Type B pancreatic cell (in vitro differentiated cells): ENCODE measurements at places on chromosomes 13 and 19. TPM values are rescaled to one million over a fixed set of nuclear protein-coding genes. Genes with fewer than 3 reads are reported as not detected.

DNA sequence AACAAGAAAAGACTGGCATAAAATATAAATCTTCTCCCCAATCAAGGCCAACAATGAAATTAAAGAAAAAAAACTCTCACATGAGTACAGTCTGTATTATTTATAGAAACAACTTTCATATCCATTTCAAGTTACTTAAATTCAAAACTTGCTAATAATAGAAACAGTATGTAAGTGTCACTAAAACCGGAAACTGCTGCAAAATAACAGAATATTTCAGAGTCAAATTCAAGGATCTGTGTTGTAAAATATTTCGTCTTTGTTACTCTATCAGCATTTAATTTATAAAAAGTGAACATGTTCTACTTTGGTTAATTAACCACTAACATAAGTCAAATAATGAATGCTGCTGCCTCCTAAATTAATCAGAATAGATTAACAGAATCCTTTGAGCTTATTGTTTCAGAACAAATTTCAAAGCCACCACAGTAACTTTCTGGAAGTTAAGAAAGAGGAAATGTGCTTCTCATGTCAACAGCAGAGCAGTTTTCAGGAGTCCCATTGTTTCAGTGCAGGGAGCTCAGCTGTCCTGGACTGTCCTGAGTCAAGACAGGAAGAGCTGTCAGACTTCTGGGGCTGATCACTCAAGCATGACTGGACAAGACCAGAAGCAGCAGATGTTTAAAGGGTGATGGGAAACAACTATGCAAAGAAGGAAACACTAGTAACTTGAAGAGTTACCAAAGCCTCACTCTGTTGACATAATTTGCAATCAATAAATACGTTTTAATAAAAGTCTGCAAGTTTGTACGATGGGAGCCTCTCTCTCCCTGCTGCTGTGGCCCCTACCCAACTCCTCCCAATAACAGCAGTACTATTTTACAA, 76.9 kb downstream of the FOXO1 start:
- H3K4me3 ChIP-seq = no peak overlapping the region
- peak overlapping the region; percentile 26 for H3K27ac ChIP-seq
- DNase-seq = no peak
- peaks cover 57% of the 10 kb centered on the region for H3K4me1 ChIP-seq
- peaks cover 3% of the 10 kb centered on the region for H3K36me3 ChIP-seq
- H3K27me3 ChIP-seq = no peaks in the 10 kb centered on the region

GRCh38 chr13:89454681-89455080, 1783.5 kb downstream of the SLITRK5 start:
- no peak for DNase-seq
- no peaks in the 10 kb centered on the region for H3K36me3 ChIP-seq
- peaks cover 5% of the 10 kb centered on the region for H3K4me1 ChIP-seq
- no peak overlapping the region for H3K27ac ChIP-seq
- no peak overlapping the region for H3K4me3 ChIP-seq

DNA sequence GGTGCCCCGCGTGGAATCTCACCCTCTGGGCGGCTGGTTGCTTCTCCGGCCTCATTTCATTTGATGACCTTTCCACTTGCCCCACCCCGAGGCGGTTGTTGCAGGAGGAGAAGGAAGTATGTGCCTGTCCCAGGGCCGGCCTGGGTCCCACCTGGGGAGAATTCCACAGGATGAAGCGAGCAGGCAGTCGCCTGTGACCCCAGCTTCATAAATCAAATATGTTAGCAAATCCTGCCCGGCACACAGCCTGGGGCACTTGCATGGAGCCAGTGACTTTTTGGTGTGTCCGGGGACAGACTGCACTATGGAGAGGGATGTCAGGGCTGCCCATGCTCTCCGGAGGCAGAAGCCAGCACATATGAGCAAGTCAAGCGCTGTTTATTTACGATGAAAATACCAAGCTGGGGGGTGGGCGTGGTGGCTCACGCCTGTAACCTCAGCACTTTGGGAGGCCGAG, 19.7 kb upstream of the ZBTB7A start:
- no peak for DNase-seq
- no peaks in the 10 kb centered on the region for H3K27me3 ChIP-seq
- no peaks in the 10 kb centered on the region for H3K36me3 ChIP-seq
- H3K4me3 ChIP-seq = peak overlapping the region; percentile 31
- H3K4me1 ChIP-seq = peaks cover 6% of the 10 kb centered on the region

Gene ZNF560
- total RNA-seq = 0.10 TPM in 1 of 2 replicates, not detected in the other

GRCh38 chr13:32911506-32911905, 104.7 kb upstream of the KL start:
- peaks cover 3% of the 10 kb centered on the region for H3K27me3 ChIP-seq
- no peak for DNase-seq
- no peak overlapping the region for H3K4me3 ChIP-seq
- H3K27ac ChIP-seq = no peak overlapping the region
- no peaks in the 10 kb centered on the region for H3K36me3 ChIP-seq

GRCh38 chr13:114149774-114150740, 17.6 kb upstream of the RASA3 start:
- H3K36me3 ChIP-seq = no peaks in the 10 kb centered on the region
- no peak overlapping the region for H3K4me3 ChIP-seq
- peaks cover 30% of the 10 kb centered on the region for H3K27me3 ChIP-seq
- peaks cover 14% of the 10 kb centered on the region for H3K4me1 ChIP-seq
- DNase-seq = no peak

Gene CCL25
- total RNA-seq = 1.4 and 5.6 TPM in 2 replicates

- H3K27ac ChIP-seq = no peak overlapping the region
- no peaks in the 10 kb centered on the region for H3K27me3 ChIP-seq
- no peak for DNase-seq
- H3K4me1 ChIP-seq = peaks cover 14% of the 10 kb centered on the region
Measured at GRCh38 chr13:103514619-103515018, 448.4 kb upstream of the SLC10A2 start.

GRCh38 chr13:50589651-50590054, 253.8 kb downstream of the DLEU7 start:
- H3K4me1 ChIP-seq = peaks cover 35% of the 10 kb centered on the region
- no peak for DNase-seq
- no peaks in the 10 kb centered on the region for H3K27me3 ChIP-seq
- no peak overlapping the region for H3K4me3 ChIP-seq
- H3K27ac ChIP-seq = no peak overlapping the region
- H3K36me3 ChIP-seq = no peaks in the 10 kb centered on the region

DNA sequence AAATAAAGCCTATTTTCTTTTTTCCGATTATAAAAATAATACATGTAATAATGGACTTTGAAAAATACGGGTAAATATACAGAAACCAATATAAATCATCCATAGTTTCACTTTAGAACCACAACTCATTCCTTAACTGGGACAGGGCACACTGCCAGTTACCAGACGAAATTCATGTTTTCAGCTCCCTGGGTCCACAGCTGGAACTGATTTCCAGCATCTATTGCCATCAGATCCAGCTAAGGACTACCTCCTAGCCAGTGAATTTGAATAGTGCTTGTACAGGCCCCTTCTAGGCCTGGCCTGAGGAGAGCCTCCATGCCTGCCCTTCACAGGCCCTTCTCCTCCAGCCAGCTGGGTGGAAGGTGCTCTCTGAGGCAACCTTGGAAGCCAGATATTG, 30.0 kb upstream of the ATP12A start:
- H3K4me1 ChIP-seq = peaks cover 20% of the 10 kb centered on the region
- no peak for DNase-seq
- peaks cover 9% of the 10 kb centered on the region for H3K36me3 ChIP-seq
- no peak overlapping the region for H3K4me3 ChIP-seq
- H3K27me3 ChIP-seq = no peaks in the 10 kb centered on the region

DNA sequence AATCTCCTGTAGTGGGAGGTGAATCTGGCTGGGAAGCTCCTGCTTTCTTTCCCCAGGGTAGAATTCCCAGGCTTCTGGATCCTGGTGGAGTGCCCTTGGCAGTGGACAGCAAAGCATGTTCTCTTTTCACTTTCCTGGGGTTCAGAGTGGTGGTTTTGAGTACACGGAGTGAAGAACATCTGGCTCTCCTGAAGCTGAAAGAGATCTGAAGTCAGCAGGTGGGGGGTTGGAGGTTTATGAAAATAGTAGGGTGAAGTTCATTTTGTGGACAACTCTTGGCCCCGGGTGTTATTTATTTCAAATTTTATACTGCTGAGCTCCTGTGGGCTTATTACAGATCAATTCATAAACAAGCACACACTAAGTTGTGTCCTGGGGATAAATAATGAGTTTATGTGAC, 497.3 kb downstream of the KLF5 start:
- DNase-seq = no peak
- H3K27me3 ChIP-seq = no peaks in the 10 kb centered on the region
- H3K4me1 ChIP-seq = no peaks in the 10 kb centered on the region
- no peaks in the 10 kb centered on the region for H3K36me3 ChIP-seq

Gene MICU2
- total RNA-seq = 31.5 and 35.7 TPM in 2 replicates

DNA sequence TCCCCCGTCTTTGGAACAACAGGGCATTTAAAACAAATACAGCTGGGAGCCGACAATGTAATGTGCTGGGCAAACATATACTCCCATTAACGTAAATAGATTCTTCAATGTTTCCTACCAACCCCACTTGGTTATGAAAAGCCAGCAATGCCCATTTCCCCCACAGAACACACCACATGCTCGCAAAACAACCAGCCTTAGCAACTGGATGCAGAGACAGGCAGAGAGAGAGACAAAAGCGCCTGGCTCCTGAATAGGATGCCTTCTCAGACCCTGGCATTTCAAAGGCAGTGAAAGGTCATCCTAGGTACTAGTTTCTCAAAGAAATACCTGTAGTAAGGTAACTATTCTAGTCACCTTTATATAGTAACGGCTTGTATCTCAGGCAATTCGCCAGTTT, 462.9 kb downstream of the ITGBL1 start:
- DNase-seq = no peak
- H3K27me3 ChIP-seq = peaks cover 77% of the 10 kb centered on the region
- H3K4me1 ChIP-seq = peaks cover 4% of the 10 kb centered on the region
- no peaks in the 10 kb centered on the region for H3K36me3 ChIP-seq
- H3K4me3 ChIP-seq = peak overlapping the region; percentile 74
